ENCODE measurements at places on chromosomes 12 and 14.

DNA sequence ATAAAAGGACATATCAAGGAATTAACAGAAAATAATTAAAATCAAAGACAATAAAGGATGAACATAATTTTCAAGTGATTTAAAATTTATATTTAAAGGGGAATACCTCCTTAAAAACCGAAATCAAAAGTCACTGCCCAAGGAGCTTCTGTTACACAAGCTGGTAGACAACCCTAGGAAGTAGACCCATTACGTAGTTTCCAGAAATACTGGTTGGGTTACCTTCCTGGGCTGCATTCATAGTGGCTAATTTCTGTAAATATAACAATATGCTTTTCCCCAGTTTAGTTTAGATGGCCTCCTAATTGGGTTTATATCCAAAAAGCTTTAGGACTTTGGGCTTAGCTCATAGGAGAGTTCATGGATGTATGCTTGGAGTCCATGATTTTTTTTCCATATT, 2.1 kb upstream of the EDDM3A start:
- no peak for DNase-seq

- DNase-seq, result no peak
These were observed 306.2 kb downstream of the TRHDE start for GRCh38 chr12:72578327-72578726.

DNA sequence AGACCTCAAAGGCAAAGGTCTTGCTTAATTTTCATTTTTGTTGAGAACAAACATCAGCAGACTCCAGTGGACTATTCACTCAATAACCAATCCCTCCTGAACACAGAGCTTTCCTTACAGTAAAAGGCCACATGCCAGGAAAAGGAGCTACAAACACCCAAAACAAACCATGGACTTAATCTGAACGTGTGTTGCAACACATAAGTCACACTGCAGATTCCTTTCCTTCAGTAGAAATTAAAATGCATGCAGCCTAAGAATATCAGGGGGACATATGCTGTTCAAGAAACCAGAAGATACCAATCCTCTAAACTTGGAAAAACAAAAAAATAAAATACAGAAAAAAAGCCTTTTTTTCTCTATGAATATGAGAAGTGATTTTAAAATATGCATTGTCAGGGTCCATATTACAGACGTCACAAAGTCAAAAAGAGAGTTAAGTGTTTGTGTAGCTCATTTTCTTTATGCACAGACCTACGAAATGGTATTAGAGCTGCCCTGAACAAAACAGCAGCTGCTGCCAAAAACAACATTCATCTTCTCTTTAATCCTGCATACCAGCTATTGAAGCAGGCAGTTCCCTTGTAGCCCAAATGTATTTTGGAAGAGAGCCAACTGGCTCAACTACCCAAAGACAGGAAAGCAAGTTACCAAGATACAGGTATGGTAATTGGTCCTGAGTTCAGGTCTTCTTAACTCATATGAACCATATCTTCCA, 26.2 kb downstream of the KITLG start:
- peak; percentile 85 for DNase-seq

- DNase-seq, result no peak
These were observed 91.1 kb downstream of the PLXNC1 start for GRCh38 chr12:94239332-94239993.

DNA sequence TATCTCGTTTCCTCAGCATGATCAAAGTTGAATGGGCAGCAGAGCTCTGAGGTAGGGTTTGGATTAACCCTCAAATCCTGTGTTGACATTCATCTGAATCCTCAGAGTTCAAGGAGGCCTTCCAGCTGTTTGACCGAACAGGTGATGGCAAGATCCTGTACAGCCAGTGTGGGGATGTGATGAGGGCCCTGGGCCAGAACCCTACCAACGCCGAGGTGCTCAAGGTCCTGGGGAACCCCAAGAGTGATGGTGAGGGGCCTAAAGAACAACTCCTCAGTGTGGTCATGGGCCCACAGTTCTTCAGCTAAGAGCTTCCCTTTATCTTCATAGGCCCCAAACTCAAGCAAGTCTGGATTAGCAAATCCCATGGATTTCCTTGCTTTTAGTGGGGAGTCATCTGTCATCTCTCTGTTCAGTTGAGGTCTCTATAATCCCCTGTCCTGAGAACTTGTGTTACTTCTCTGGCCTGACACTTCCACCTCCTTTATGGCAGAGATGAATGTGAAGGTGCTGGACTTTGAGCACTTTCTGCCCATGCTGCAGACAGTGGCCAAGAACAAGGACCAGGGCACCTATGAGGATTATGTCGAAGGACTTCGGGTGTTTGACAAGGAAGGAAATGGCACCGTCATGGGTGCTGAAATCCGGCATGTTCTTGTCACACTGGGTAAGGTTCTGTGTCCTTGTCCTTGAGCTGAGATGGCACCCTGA, 1.5 kb downstream of the MYL6 start:
- DNase-seq, result peak; percentile 7

GRCh38 chr14:25759256-25759655, 709.3 kb upstream of the STXBP6 start:
- DNase-seq, result no peak

- no peak for DNase-seq
These were observed 39.8 kb upstream of the FBXO33 start for GRCh38 chr14:39472078-39472477.

GRCh38 chr12:87768501-87769287, 260.5 kb downstream of the C12orf50 start:
- DNase-seq, result no peak

GRCh38 chr12:82660541-82661325, 26.0 kb upstream of the TMTC2 start:
- DNase-seq, result no peak

DNA sequence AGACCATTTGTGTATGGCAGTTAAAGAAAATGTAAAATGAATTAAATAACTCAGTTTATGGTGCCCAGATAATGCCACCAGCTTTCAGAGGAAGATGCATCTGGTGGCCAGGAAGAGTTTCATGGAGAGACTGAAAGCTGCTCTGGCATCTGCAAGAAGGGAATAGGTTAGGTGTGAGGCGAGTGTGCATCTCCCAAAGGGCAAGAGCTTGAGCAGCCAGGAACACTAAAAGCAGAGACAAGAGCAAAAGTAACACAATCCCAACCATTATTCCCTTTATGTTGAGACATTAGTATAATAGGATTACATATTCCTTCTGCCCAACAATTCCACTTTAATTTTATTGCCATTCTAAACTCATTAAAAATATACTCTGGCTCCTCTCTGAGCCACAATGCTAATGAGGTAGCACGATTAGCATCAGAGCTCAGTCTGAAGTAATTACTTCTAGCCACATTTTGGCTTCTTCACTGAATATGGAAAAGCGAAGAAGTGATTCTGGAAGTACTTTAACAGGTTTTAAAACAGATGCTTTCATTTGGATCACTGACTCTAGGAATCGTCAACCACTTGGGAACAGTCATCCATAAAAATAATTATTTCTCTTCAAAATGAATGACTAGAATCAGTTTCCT, 309.4 kb upstream of the TMTC1 start:
- no peak for DNase-seq

- peak; percentile 80 for DNase-seq
These were observed 243.0 kb upstream of the TMTC1 start for GRCh38 chr12:30026621-30027234.

DNA sequence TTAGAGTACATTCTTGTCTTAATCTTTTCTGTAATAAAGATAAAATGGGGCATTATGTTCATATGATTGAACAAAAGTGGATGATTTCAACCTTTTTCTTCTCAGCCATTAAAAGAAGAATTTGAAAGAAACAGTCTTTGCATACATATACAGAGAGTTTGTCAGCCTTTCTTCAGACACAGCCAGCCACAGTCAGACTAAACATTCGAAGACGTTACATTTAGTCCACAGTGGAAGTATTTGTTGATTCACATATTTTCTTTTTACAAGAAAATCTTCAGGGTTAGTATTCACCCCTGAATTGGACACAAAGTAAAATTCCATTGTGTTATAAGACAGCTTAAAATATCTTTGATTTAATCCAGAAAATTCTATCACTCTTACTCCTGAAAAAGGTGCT, 36.2 kb downstream of the ETV6 start:
- DNase-seq, result no peak

- DNase-seq, result no peak
These were observed 34.4 kb upstream of the CRY1 start for GRCh38 chr12:107127482-107128430.

DNA sequence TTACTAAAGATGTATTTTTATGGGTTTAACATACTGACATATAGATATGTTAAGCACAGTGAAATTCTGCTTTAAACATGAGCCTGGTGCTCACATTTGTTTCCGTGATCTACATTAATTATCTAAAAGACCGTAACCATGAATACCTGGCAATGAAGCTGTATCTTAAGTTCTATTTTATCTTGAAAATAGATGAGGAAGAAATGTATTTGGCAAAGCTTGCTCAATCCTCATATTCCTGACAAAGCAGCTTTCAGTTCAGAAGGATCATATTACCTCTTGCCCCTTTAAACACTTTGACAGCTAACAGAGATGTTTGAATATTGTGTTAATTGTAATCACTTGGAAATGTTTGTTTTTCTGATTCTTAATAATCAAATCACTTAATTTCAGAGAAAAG, 9.8 kb downstream of the EPYC start:
- peak; percentile 40 for DNase-seq

- DNase-seq, result no peak
These were observed 87.6 kb downstream of the PPP2R5C start for GRCh38 chr14:101849125-101849524.

- peak; percentile 77 for DNase-seq
These were observed 9.5 kb upstream of the CSAD start for GRCh38 chr12:53190108-53190729.

DNA sequence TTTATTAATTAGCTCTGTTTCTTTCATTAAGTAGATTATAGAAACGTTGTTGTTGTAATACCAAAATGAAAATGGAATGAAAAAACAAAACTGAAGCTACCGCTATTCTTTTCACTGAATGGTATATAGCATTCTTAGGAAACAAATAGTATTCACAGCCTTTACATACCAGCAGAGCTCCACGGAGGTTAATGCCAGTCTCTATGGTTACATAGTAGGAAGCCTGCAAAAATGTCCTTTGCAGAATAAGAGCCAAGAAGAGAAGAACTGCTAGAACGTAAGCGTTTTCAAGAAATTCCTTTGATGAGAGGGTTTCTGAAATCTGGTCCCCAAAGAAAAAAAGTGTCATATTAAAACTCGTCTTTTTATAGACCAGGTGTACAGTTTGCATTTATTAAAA, 30.6 kb downstream of the ABCC9 start:
- no peak for DNase-seq

GRCh38 chr14:94125659-94126418, 3.6 kb downstream of the IFI27L2 start:
- DNase-seq, result no peak

DNA sequence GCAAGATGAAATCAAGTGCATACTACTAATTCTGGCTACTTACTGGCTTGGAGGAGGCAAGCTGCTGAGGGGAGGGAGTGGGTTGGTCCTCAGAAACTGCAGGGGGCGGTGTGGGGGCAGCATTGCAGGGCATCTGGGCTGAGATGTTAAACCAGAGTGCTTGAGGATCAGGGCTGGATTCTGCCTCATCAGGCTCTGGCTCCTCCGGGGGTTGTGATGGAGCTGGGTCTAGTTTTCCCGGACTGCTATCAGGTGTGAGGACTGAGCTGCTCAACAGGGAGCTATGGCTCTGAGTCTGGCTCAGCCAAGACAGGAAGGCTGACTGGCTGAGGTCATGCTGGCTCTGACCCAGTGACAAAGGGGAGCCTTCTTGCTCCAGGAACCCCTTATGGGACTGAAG, 28.6 kb downstream of the BAZ2A start:
- no peak for DNase-seq

- no peak for DNase-seq
These were observed 99.8 kb downstream of the AEBP2 start for GRCh38 chr12:19539071-19539470.

- DNase-seq, result no peak
These were observed 21.6 kb upstream of the HNF1A start for GRCh38 chr12:120956579-120957300.

DNA sequence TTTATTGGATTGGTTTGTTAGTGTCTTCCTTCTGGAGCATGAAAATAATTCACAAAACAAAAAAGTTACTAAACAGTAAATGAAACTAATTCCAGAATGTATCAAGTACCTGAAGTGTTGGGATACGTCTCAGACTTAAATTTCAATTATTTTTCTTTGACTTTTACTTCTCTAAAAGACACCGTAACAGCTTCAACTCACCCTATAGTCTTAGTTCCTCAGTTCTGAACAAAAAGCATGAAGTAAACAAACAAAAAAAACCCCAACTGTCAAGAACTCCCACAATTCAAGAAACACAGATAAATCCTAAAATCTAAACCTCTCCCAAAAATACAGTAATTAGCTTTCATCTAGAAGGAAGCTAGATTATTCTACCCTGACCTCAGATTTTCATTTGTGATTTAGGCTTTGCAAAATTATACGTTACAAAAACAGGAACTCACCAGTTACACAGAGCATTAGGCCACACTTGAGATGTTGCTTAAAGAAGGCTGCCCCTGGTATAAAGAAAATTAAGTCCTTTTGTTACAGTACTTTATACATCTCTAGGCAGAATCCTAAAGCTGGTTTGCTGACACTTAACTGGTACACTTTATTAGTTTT, 10.2 kb downstream of the HEATR5A start:
- no peak for DNase-seq

GRCh38 chr12:34223640-34224039, 201.3 kb downstream of the ALG10 start:
- no peak for DNase-seq

- no peak for DNase-seq
These were observed 12.5 kb downstream of the TAS2R13 start for GRCh38 chr12:10896854-10897253.

- DNase-seq, result no peak
These were observed 30.7 kb downstream of the VWF start for GRCh38 chr12:6093764-6094163.

GRCh38 chr14:26173581-26174110, 424.2 kb downstream of the NOVA1 start:
- no peak for DNase-seq

DNA sequence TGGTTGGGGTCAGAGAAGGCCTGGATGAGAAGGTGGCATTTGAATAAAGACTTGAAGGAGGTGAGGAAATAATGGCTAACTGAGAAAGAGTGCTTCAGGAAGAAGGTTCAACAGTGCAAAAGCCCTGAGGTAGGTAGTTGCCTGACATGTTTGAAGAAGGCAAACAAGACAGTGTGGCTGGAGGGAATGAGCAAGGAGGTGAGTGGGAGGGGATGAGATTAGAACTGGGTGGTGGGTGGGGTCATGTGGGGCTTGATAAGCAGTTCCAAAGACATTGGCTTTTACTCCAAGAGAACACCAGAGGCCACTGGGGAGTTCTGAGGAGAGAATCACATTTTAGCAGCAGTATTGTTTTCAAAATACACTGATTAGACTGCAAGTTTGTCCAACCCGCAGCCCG, 50.5 kb downstream of the HSPB8 start:
- DNase-seq, result no peak

- no peak for DNase-seq
These were observed 7.9 kb downstream of the NOVA1 start for GRCh38 chr14:26589925-26590324.

GRCh38 chr14:67996235-67996634, 176.7 kb downstream of the RAD51B start:
- DNase-seq, result no peak

DNA sequence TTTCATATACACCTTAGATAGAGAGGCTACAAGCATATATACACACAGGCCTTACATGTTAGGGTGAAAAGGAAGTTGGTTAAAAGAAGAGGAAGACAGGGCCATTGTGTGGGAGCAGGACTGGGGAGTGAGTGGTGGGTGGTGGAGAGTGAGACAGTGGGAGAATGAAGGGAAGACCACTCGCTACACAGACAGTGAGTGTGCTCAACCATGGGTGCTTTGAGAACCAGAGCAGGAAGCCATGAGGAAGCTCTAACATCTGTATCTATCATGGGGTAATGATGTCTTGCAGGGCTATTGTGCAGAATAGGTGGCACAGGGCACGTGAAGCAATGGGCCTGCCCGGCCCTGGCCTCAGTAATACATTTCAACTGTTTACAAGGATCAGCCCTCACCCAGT, 11.4 kb upstream of the KRT74 start:
- no peak for DNase-seq
